SK-MEL-5 (cell line): ENCODE measurements at places on chromosomes 6 and 20. TPM values are rescaled to one million over a fixed set of nuclear protein-coding genes. Genes with fewer than 3 reads are reported as not detected.

- DNase-seq: no peak
Observed at GRCh38 chr20:37277253-37277593, 12.2 kb upstream of the MANBAL start.

Gene HTR1E
- not detected in 2 replicates for total RNA-seq

Gene DPPA5
- not detected in 2 replicates for total RNA-seq

Gene CALHM5
- 0.05 TPM in 1 of 2 replicates, not detected in the other for total RNA-seq

Gene FNDC11
- total RNA-seq: 0.05 TPM in 1 of 2 replicates, not detected in the other

DNA sequence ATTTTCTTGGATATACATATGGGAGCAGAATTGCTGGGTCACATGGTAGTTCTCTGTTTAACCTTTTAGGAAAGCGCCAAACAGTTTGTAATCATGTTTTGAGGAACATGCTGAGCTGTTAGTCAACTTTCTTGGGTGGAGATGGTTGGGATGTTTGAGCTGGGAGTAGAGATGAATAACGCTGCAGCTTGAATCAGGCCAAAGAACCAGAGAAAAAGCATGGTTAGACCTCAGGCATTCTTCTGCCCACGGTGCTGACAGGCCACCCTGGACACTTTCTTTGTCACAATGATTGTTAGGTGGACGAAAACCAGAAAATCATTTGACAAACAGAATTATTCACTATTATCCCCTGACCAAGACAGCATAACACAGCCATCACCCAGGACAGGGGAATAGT lies 66.8 kb downstream of the PRDM1 start:
- DNase-seq: no peak

DNA sequence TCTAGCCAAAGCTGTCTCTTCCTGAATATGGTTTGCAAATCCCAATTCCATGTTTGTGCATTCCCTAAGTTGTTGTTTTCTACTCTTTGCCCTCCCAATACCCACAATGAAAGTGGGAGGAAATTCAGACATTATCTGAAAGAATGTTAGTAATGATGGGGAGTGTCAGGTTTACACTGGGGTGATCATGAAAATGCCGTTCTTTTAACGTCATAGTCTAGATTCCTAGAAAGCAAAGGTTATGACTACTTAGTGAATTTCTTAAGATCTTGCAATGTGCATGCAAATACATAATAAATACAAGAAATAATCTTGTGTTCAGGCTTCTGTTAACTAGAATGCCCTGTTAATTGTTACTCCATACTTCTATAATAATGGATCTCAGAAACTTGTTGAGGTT lies 101.0 kb downstream of the LCA5 start:
- DNase-seq: no peak

GRCh38 chr6:28207510-28208110 lies 17.5 kb upstream of the ZSCAN9 start:
- no peak for DNase-seq

GRCh38 chr6:123994168-123994567 lies 190.5 kb downstream of the NKAIN2 start:
- no peak for DNase-seq

DNA sequence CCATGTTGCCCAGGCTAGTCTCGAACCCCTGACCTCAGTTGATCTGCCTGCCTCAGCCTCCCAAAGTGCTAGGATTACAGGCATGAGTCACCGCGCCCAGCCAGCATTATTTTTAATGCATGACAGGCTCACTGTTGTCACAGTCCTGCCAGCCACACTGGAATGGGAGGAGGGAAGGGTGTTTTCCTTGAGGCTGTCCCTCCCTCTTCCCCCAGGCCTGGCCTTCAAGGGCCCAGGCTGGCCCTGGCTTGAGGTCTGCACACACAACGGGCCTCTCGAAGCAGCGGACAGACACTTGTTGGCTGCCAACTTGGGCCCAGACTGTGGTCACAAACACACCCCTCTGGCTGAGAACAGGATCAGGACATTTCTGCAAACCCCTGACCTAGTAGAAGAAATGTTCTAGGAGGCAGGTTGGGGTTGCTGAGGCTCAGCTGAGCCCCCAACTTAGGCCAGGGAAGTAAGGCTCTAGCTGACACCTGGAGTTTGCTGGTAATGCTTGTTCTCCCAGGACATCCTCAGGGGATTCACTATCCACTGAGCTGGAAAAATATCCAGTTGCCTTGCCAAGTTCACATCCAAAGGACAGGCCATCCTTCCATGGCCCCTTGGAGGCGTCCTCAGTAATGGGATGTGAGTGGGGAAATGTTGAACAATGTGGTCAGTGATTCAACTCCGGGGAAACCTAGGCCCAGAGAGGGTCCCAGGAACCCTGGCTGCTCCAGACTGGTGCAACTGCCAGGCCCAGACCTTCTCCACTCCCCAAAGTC lies 9.9 kb downstream of the SNTA1 start:
- DNase-seq: no peak

GRCh38 chr20:61760321-61760720 lies 305.4 kb downstream of the TAF4 start:
- no peak for DNase-seq

- no peak for DNase-seq
Observed at GRCh38 chr6:111282515-111282914, 195.2 kb downstream of the SLC16A10 start.

Gene PET117
- 47.9 and 50.6 TPM in 2 replicates for total RNA-seq

Gene RALY
- 151 TPM in 2 replicates for total RNA-seq

- no peak for DNase-seq
Observed at GRCh38 chr20:58719971-58720371, 27.4 kb downstream of the NPEPL1 start.

DNA sequence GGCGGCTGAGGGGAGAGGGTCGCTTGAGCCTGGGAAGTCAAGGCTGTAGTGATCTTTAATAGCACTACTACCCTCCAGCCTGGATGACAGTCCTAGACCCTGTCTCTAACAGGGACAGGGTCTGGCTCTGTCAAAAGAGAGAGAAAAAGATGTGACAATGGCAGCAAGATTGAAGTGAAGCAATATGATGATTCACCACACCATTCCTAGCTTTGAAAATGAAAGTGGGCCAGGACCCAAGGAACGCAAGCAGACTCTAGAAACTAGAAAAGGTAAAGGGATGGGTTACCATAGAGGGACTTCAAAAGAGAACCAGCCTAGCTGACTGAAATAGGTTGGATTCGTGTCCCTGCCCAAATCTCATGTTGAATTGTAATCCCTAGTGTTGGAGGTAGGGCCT lies 426.9 kb downstream of the HTR1B start:
- DNase-seq: no peak

DNA sequence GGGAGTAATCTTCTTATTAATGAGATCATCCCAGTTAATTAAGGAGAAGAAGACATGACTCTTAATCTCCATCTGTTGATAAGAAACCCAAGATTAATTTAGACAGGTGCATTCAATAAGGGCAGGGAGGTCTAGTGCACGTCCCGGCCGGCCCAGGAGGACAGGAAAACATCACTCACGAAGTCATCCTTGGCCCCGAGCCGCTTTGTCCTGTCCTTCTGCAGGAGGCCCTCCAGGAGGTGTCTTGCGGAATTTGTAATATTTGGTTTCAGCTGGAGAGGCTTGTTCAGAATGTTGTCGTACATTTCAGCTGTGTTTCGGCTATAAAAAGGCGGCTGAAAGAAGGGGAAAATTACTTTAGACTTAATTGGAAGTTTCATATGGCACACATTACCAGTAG lies 118.4 kb upstream of the SLC2A12 start:
- DNase-seq: peak; percentile 58

- no peak for DNase-seq
Observed at GRCh38 chr20:3551681-3552434, 81.0 kb downstream of the ATRN start.

Gene MDC1
- total RNA-seq: 5.0 and 12.0 TPM in 2 replicates

- no peak for DNase-seq
Observed at GRCh38 chr6:2857580-2858337, 16.1 kb upstream of the SERPINB1 start.

- DNase-seq: no peak
Observed at GRCh38 chr20:57589728-57590484, 29.0 kb downstream of the PCK1 start.

DNA sequence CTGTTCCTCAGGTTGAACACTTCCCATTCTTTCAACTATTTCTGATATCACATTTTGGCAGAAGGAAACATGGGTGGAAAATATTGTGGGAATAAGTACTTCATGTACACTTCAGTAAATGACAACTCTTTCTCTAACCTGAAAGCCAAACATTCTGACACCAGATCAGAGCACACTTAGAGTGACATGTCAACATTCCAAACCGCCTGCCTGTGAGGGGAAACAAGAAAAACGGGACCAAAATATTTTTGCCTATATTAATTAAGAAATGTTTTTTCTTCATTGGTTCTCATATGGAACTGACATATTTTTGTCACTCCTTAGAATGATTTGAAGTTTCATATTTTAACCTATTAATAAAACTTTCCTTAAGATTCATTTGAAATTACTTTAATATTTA lies 483.1 kb downstream of the MAFB start:
- no peak for DNase-seq

DNA sequence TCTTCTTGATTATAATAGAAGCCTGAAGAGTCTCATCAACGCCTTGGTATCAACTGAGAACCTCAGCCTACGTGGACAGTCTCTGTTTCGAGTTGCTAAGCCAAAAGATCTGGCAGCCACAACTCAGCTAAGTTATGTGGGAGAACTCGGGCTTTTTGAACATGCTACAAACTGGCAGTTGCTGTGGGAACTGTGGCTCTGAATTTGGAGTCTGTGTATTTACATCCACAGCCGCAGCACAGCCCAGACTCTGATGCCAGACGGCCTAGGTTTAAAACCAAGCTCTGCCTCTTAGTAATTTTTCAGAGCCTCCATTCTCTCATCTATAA lies 35.8 kb downstream of the RIPOR2 start:
- DNase-seq: no peak

DNA sequence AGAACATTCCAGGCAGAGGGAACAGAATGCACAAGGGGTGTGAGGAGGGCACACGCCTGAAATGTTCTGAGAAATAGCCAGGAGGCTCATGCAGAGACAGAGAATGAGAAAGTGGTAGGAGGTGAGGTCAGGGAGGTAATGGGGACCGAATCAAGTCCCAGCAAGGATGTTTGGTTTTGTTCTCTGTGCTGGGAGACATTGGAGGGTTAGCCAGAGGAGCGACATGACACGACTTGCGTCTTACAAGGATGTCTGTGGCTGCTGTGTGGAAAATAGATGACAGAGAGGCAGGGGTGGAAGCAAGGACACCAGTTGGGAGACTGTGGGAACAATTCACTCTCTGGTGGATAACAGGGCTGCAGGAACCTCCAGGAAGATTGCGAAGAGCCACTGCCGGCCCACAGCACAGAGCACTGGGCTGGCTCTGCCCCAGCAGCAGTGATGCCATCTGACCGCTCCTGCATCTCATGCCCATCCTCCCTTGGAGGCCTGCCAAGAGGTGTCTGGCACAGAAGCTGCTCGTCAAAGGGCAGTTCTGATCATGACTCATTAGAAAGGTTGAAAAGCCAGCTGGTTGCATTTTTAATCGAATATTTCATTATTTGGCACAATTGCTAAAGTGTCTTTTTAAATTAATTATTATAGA lies 57.7 kb upstream of the CD83 start:
- peak; percentile 53 for DNase-seq

Gene BPI
- total RNA-seq: not detected in 2 replicates

Gene ADGB
- not detected in 2 replicates for total RNA-seq

DNA sequence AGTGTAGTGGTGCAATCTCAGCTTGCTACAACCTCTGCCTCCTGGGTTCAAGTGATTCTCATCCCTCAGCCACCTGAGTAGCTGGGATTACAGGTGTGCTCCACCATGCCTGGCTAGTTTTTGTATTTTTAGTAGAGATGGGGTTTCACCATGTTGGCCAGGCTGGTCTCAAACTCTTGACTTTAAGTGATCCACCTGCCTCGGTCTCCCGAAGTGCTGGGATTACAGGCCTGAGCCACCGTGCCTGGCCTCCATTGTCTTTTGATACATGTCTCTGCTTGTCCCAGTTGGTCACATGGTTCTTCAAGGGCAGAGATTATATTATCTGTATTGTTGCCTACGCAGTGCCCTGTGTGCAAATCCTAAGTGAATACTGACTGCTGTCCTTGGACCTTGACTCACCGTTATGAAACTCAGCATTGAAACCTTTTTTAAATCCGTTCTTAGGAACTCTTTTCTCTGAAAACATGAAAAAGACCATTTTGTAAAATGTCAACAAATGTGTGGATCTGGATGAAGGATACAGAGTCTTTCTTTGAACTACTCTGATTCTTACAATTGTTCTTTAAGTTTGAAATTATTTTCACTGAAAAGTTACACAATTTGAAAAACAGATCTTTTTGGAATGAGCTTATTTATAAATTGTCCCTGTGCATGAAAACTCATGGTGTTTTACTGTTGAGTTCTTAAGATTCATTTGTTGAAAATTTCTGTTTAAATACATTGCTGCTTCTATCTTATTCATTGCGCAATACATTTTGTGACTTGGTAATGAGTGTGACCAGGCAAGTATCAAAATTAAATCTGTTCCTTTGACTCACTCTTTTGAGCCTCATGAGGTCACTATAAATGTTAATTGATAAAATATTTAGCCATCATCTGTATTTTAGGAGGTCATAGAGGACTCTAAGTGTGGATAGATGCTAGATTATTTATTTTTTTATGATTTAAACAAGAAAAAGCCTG lies 293.5 kb downstream of the UTRN start:
- DNase-seq: peak; percentile 22

Gene CDH26
- total RNA-seq: 0.27 and 0.45 TPM in 2 replicates

Gene SOX4
- 25.8 and 28.4 TPM in 2 replicates for total RNA-seq

Gene KAT14
- total RNA-seq: 18.6 and 20.7 TPM in 2 replicates

DNA sequence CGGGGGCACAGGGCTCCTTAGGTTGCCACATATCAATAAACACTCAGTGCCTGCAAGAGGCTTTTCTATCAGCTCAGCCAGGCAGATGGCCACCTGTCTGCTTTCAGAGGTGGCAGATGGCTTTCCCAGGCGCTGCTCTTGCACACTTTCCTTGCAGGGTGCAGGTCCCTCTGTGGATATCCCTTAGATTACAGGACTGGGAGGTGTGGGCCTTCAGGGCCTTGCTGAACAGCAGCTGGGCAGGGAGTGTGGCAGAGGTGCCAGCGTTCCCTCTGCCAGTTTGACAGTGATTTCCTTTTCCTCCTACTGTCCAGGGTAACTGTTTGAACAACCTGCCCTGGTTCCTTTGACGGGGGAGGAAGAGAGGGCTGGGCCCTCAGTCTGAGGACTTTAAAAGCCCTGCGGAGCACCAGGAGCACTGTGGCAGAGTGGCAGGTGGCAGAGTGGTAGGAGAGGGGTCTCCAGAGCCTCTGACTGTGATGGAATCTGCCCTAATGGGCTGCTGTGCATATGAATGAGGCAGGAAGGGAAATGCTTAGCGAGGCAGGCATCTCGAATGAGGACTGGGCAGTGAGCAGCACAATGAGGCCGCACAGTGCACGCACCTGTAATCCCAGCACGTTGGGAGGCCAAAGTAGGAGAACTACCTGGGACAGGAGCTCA lies 34.2 kb downstream of the ABHD12 start:
- no peak for DNase-seq

Gene DEFB132
- not detected in 2 replicates for total RNA-seq
